ENCODE measurements at places on chromosomes 6 and 20.

DNA sequence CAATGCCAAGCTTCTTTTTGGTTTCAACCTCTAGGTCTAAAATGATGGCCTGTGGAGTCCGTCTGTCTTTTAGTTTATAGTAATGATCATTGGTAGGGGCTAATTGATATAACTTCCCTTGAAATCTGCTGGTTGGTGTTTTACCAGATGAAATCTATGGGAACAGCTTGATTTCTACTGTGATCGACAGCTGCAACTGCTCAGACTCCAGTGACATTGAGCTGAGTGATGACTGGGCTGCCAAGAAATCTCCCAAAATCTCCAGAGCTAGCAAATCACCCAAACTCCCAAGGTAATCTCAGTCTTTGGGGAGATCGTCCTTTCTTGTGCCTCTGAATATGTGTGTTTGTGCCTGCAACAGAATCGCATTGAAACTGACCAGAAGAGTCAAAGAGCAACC, 70.5 kb upstream of the TMEM181 start:
- no peak for DNase-seq

DNA sequence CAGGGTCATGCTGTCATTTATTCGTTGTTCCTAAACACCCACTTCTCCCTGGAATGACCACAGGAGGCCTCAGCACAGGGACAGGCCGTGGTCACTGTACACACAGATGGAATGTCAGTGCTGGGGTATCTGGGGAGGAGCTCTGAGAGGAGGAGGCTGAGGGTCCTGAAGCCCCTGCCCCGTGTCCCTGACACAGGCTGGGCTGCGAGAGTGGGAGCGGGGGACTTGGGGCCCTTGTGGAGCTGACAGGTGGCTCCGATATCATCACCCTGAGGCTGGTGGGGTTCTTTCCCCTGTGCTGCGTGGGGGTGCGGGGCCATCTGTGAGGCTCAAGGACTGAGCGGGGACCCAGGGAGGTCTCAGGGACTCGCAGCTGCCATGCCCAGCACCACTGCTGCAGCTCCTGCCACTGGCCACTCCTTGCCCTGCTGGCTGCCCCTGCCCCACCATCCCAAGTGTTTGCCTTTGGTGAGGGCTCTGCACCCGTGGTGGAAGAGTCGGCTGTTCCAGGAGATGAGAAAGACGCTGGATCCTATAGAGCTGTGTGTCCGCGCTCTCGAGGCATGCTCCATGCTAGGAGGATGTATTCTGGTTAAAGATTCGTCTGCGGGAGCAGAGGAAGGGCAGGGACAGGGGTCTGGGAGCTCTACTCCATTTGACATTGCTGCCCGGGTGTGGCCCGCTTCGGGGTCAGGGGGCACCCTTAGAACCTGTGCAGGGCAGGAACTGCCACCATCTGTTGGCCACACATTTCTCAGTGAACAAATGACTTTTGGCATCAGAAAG, 18.9 kb downstream of the NPEPL1 start:
- peak; percentile 26 for DNase-seq

- DNase-seq = no peak
Observed at GRCh38 chr20:50224531-50225255, 34.1 kb downstream of the CEBPB start.

DNA sequence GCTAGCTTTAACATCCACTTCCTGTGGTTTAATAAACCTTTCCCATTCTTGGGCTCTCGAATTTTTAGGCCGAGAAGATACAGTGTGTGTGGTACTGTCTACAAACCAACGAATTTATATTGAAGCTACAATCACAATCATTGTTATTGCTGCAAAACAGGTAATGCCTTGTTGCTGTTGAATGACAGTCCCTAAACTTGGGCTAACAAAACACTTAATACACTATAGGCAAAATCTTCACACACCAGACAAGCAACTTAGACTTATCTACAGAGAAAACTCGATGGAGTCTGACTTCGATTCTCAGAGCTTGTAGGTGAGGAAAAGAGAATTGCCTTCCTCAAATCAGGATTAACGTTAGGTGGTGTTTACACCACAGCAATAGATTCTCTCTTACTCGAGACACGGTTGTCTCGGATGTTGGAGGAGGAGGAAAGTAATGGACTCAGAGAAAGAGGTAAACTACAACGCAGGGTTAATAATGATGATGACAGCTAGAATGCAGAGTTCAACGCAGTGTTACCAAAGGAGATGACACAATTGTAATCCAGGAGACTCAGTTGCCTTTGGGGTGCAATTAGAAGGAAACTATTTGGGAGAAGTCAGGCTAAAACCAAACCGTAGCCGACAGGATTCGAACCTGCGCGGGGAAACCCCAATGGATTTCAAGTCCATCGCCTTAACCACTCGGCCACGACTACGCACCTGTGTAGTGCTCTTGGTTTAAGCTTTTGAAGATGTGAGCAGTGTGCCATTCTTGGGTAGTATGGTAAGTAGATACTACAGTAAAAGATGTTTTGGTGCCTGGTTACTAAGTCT, 32.5 kb upstream of the ZNF184 start:
- DNase-seq = no peak

DNA sequence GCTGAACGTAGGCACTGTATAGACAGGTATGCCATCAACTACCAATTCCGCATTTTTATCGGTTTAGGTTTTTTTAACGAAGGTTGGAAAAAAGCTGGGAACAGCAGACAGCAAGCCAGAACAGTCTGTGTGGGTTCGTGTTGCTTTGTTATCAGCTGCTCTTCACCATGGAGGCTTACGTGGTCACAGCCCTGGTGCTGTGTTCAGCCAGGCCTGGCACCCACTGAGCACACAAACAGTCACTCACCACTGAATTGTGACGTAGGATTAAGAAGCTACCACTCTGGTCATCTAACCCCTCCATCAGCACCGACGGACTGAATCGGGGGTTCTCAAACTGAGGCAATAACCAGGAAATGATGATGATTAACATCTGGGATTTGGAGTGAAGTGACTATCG, 13.2 kb downstream of the FAM210B start:
- no peak for DNase-seq

DNA sequence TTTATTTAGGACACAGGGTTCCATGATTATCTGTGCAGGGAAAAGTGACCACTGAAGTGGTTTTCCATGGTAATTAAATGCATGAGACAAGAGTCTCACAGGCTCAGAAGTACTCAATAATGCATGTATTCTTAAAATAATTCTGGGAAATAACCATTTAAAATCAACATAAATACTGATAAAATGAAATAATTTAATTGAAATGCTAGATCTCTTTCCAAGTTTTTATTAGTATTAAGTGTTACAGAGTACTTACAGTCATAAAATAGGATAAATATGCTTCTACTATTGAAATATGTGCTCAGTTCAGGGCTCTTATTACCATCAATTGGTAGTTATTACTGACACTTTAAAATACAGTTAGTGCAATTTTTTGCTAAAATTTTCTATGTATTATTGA, 916.0 kb upstream of the GJE1 start:
- no peak for DNase-seq

DNA sequence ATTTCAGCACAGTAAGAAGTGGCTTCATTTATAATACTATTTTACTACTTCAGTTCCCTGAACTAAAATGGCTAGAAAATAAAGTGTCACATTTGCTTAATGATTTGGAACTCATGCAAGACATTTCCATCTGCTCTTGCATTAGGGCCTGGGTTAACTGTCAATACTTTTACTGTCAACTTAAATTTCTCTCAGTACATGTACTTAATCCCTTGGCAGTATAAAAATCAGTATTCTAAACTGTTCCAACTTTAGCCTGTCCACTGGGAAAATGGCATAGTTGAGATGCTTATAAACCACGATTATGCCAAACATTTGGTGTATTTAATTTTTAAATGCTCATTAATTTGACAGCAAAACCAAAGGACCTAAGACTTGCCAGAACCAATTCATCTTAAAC, 154.5 kb downstream of the ASCC3 start:
- no peak for DNase-seq

DNA sequence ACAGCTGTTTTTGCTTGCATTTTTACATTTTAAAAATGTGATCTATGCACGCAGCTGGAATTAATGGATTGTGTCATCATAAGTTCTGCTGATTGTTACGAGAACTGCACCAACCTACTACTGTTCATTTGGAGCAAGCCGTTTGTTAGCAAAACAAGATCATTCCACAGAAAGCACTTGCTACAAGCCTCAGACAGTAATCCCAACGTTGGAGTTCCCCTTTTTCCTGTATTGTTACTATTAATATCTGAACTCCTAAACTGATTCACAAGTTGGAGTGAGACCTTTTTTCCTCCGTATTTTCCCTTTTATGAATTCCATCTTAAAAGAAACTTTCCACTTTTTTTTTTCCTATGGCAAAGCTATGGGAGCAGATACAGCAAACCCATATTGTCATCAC, 3.5 kb downstream of the TENT5A start:
- no peak for DNase-seq

DNA sequence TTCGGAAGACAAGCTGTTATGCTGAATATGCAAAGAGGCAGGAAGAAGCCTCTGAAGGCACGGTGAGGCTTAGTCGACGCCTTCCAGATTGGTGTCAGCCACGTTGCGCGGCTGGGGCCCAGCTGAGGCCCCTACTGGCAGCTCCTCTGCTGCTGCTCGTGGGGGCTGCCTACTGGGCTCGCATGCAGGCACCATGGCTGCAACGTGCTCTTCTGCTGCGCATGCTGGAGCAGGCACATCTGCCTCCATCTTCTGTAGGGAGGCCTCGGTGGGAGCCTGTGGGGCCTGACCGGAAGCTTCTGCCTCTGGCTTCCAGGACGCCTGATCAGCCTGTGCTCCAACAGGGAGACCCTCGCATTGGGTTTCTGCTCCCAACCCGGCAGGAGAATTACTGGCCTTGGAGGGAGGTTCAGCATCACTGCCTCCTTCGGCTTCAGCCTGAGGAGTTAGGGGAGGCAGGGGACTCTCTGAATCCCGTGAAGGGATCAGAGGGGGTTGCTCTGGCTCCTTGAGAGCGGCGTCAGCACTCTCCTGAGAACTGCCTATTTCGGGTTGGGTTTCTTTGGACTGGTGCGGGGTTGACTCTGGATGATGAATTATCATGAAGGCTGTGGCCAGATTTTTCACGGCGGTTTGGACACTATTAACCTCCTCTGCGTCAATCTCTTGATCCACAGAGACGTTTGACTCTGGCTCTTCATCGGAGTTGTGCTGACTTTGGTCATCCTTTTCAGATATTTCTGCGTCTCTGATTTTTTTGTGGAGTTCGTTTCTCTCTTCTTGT, 49.1 kb downstream of the TXLNB start:
- DNase-seq = no peak

- no peak for DNase-seq
Observed at GRCh38 chr6:5151955-5152401, 66.8 kb downstream of the PPP1R3G start.

GRCh38 chr6:80690551-80691131, 584.2 kb downstream of the BCKDHB start:
- DNase-seq = no peak

GRCh38 chr6:165181951-165182414, 127.4 kb downstream of the C6orf118 start:
- no peak for DNase-seq

DNA sequence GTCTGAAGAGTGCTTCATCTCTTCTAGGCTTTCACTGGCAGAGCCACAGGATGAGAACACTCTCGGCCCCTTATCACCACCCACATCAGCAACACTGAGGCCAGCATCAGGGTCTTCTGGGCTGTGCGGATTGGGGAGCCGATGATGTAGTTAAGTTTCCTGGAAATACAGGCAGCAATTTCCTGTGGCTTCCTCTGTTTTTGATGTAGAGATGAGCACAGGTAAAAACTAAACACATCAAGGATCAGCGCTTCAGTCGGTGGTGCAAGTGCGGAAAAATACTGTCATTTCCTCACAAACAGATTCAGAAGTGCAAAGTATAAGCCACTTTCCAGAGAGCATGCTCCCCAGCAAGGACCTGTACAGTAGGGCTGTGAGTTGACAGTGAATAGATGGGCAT, 62.6 kb downstream of the BACH2 start:
- no peak for DNase-seq

- no peak for DNase-seq
Observed at GRCh38 chr20:40966516-40967185, 62.0 kb upstream of the TOP1 start.

DNA sequence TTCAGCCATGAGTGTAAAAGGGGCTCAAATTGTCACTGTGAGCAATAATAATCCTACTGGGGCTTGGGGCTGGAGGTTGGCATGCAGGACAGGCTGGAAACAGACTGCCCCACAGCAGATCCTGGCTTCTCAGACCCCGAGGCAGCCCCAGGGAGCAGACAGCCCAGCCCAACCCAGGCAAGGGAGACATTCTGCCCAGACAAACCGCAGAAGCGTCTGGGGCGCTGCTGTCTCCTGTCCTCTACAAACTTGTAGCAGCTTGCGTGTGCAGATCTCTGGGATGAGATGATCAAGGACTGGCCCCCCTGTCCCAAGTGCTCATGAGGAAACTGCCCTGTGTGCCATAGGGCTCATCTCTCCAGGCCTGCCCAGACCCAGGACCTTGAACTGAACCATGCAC, 84.6 kb downstream of the MAFB start:
- no peak for DNase-seq

DNA sequence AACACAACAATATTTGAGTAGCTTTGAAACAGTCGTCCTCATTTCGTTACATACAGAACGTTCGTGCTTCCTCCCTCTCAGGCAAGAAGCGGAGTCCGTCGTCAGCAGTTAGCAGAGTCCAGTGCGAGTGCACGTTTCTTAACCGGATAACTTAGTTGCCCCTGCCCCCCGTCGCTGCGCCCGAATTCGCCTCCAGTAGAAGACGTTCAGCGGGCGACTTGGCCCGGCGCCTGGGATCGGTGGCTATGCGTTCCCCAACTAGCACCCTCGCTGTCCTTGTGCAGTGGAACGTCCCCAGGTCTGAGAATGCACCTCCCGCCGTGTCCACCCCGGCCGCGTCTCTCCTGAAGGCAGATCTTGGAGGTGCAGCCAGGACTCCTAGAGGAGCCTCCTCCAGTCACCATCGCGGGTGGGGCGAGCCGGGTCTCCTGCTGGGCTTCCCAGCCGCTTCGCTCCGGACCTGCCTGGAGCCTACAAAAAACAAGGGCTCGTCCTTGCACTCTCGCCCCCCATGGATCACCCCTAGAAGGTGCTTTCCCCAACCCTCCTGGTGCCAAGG, 910 bp upstream of the PCSK2 start:
- DNase-seq = peak; percentile 42

DNA sequence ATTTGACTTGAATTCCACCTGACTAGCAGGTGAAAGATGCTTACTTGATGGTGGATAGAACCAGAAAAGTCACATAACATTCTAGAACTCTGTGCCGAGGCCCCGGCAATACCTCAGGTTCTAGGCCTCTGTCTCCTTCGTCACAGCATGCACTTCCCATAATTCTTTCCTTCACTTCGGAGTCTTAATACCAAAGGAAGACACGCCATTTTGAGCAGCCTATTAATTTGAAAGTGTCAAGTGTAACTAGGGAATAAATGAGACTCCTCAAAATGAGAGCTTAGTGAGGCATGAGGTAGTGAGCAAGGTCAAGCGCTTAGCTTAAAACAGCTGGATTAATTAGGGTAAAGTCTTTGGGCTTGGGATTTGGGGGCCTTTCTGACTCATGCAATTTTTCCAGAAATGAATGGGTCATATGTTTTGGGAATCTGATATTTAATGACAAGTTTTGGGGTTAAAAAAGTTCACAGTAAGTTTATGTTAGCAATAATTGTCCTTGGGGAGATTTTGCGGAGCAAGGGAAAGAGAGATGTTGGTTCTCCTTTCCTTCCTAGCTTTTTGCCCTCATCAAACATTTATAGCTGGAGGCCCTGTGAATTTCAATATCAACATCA, 29.1 kb upstream of the SGK1 start:
- no peak for DNase-seq

Data from right forelimb (tissue), 1 donor.